Brain pericyte (primary cell): ENCODE measurements at places on chromosomes 4 and X.

DNA sequence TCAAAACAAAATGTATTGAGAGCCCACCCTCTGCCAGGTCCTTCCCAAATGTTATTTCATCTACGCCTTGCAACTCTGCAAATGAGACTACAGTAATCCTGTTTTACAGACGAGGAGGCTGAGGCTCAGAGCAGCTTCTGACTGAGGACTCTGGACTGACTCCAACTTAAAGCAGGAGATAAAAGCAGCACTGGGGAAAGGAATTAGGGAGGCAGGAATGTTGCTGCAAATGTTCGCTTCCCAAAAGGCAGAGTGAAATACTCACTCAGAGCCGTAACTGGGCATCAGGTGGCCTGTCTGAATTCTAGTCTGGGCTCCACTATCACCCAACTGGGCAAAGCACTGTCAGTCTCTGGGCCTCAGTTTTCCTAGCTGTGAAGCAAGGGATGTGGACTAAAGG is 94.7 kb upstream of the SRD5A3 start:
- no peak for DNase-seq

DNA sequence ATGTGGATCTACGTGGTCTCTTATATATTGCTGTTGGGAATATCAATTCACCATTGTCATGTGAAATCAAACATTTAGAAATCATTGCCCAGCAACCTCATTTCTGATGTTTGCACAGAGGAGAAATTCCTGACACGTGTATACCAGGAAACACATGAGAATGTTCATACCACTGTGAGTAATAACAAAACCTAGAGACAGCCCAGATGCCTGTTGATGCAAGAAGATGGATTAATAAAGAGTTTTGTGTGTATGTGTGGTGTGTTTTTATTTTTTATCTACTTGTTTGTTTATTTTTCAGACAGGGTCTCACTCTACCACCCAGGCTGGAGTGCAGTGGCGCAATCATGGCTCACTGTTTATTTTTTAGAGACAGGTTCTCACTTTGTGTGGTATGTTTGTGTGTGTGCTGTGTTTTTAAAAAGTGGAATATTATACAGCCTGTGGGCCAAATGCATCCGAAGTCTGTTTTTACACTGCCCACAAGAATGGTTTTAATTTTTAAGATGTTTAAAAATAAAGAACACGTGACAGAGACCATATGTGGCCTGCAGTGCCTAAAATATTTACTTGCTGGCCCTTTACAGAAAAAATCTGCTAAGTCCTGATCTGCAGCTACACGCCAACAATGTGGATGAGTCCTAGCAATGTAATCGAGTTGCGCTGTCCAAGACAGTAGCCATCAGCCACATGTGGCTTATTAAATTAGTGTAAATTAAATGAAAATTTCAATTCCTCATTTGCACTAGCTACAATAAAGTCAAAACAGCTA is 39.2 kb downstream of the TXLNG start:
- no peak for DNase-seq

GRCh38 chr4:2867758-2868491 is 24.3 kb downstream of the ADD1 start:
- DNase-seq = no peak

DNA sequence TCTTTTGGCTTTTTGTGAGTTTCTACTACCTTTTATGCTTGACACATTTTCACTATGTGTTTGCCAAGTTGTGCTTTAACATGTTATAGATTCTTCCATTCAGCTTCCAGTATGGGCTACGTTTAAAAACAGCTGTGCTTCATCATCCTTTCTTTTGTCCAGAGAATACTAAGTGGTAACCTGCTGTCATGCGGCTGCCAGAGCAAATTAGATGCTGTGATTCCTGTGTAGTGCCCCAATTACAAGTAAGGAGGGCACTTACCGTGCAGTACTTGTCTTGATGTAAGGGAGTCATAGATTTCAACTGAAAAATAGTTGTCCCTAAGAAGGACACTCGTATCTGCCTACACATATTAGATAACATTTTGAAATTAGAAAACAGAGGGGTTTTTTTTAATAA is 531.8 kb upstream of the GALNTL6 start:
- no peak for DNase-seq

DNA sequence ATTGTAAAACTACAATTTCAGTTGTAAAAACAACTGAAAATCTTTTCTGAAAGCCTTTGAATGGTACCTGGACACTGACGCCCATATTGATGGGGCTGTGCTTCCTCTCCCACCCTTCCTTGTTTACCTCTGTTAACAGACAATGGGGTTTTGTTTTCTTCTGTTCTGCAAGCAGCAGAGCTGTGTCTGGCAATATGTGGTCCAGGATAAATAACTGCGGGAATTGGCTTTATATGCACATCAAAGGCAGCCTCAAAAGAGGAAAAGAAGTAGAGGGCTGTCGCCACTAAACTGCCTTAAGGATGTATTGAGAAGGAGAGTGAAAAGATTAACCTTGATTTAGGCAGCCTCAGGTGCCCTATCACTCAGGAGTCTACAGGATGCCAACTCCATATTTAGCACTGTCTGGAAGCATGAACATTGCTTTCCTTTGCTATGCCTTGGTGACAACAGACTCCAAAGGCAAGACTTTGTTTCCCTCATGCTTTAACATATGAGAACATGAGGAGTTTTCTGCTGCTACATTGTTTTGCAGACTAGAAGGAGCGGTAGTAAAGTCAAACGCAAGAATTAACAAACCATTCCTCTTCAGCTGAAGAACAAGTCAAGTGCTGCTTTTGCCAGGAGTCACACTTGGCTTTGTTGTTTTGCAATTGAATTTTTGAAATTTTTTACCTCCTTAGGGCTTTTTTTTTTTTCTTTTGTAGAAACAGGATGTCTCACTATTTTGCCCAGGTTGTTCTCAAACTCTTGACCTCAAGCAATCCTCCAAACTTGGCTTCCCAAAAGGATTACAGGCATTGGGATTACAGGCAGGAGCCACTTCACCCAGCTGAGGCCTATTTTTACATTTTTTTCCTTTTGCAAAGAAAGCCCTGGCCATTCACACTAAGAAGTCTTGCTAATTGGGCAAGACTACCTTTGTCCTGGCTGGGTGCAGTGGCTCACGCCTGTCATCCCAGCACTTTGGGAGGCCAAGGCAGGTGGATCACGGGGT is 3.0 kb downstream of the IL21 start:
- no peak for DNase-seq

DNA sequence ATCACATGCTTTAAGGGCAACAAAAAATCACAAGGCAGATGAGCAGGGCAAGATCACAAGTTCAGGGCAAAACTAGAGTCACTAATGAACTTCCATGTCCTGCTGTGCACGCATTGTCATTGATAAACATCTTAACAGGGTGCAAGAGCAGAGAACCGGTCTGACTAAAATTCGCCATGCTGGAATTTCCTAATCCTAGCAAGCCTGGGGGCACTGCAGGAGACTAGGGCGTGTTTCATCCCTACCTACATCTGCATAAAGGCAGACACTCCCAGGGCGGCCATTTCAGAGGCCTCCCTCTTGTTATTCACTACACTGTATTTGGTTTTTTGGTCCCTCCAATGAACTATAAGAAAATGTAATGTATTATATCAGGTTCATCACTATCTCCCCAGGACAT is 203.6 kb downstream of the ARHGEF9 start:
- DNase-seq = no peak

DNA sequence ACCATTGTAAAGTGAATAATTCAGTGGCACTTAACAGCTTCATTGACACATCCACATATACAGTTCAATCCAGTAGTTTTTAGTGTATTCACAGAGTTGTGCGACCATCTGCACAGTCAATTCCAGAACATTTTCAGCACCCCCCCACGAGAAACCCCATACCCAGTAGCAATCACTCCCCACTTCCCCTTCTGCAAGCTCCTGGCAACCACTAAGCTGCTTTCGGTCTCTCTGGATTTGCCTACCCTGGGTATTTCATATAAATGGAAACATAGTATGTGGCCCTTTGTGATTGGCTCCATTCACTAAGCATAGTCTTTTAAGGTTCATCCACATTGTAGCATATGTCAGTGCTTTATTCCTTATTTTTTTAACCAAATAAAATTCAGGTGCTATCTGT is 10.0 kb downstream of the MSL3 start:
- DNase-seq = no peak

DNA sequence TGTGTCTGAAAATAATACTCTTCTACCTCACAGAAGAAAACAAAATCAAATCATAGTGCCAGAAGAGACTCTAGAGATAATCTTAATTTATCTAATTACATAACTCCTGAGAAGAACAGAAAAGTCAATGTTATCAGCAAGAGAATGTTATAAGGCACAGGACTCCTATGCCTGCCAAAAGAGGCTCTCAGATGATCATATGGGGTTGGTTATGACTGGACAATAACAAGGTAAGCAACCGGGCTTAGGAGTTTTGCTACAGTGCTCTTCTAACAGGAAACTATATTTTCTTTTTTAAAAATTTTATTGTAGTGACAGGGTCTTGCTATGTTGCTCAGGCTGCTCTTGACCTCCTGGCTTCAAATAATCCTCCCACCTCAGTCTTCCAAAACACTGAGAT is 3.5 kb upstream of the C4orf17 start:
- DNase-seq = no peak

GRCh38 chr4:78799551-78800495 is 23.7 kb downstream of the BMP2K start:
- DNase-seq = no peak

- no peak for DNase-seq
Measured at GRCh38 chr4:155887045-155887444, 16.5 kb upstream of the TDO2 start.

- no peak for DNase-seq
Measured at GRCh38 chrX:65610481-65610880, 57.0 kb upstream of the MSN start.

GRCh38 chr4:165129924-165130323 is 17.3 kb upstream of the TMEM192 start:
- no peak for DNase-seq

DNA sequence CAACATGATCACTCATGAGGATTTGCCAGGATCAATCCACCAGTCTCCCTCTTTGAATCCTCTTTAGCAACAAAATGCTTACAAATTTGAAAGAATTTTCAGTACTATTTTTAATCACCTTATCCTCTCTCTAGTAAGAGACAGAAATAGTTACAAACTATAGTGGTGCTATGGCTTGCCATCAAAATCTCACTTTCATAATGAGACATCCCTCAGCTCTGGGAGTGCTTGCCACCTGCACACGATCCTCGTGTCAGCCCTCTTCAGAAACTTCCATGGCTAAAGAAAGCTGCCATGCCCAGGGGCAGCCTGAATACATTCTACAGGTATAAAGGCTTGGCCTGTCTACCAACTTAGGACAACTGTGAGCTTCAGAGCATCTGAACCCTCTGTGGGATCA is 5.1 kb upstream of the DHX15 start:
- no peak for DNase-seq

GRCh38 chrX:155001873-155002272 is 20.6 kb downstream of the F8 start:
- no peak for DNase-seq

GRCh38 chrX:37745835-37746217 is 34.0 kb upstream of the CYBB start:
- DNase-seq = no peak

GRCh38 chr4:170022211-170022610 is 4.0 kb downstream of the MFAP3L start:
- no peak for DNase-seq

GRCh38 chr4:166174717-166175490 is 301.9 kb downstream of the TLL1 start:
- no peak for DNase-seq

DNA sequence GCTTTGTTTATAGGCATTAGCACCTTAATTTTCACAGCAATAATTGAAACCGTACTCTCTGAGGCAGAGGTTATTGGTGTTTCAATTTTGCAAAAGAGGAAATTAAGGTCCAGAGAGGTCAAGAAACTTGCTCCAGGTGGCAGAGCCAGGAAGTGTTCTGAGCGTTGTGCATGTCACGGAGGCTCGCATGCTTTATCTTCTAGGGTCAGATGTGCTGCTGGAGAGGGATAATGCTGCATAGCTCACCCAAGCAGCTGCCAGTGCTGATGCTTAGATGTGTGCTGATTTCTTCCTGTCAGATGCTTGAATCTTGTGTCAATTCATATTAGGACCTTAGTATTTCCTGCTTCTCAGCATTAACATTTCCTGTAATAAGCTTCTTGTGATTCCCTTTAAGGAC is 13.0 kb upstream of the FGF5 start:
- no peak for DNase-seq

DNA sequence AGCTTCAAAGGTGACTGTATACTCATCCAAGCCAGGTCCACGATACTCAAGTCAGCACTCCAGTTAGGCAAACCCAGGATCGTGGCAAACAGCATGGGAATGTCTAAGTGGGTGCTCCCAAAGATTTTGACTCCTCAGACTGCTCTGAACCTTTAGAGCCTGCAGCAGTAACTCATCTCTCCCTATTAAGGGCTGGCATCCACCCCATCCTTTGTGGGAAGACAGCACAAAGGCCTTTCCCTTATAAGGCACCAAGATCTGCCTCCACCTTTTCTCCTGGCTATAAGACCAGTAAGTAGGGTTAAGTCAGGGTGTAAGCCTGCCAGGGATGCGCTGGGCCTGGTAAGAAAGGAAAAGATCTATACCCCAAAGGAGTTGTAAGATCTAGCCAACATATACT is 23.6 kb upstream of the SLC25A43 start:
- DNase-seq = no peak

DNA sequence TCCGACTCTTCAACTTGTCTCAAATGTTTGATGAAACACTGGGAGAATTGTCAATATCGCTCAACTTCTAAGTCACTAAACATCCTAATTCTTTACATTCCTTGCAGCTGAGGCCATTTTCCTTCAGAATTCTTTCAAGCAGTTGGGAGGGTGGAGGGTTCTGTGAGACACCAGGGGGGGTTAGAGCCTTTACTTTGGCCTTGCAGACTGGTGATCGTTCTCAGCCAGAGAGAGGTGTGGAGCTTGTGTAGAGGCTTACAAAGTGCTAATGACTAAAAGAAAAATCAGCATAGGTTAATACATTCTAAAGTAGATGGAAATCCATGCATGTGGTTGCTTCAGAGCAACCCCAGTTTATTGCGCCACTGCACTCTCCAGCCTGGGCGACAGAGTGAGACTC is 21.3 kb upstream of the SOX3 start:
- no peak for DNase-seq

DNA sequence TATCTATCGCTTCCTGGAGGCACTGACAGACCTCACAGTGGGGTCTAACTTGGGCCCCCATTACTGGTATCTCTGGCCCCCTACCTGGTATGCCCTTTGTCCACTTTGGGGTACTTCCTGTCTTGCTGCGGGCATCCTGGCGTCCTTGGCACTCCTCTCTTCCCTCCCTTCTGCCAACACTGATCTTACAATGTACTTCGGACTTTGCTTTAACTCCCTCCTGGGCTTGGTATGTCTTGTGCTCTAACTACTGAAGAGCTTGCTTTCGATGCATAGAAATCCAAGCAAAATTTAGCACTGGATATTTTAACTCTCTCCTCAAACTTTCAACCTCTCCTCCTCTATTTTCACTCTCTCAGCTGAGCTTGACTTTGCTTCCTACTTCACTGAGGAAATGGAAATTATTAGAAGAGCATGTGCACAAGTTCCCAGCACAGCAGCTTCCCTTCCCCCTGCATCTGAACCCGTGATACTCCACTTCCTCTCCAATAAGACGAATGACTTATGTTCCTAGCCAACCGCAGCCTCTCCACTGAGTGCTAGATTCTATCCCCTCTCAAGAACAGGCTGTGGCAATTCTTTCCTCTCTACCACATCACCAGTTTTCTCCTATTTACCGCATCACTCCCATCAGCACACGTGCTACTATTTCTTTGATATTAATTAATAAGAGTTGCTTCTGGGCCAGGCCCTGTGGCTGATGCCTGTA is 52.9 kb downstream of the SUPT20HL2 start:
- no peak for DNase-seq
